ENCODE measurements at places on chromosomes 2 and 18. TPM values are rescaled to one million over a fixed set of nuclear protein-coding genes. Genes with fewer than 3 reads are reported as not detected.

Gene RBKS
- total RNA-seq = 0.49 TPM

Gene ATP5F1A
- total RNA-seq = 290 TPM

Gene SLC23A3
- 2.4 TPM for total RNA-seq

Gene SCN9A
- 30.1 TPM for total RNA-seq

Gene CXXC1
- total RNA-seq = 47.6 TPM

Gene STK11IP
- total RNA-seq = 28.5 TPM

Gene HOXD12
- not detected for total RNA-seq

Gene OR6B2
- not detected for total RNA-seq

Gene GCKR
- total RNA-seq = not detected

Gene AQP12A
- total RNA-seq = not detected

Gene SLC19A3
- total RNA-seq = 0.56 TPM

Gene IL18R1
- 0.49 TPM for total RNA-seq

Gene SLC35F5
- total RNA-seq = 139 TPM

Gene UGT1A6
- not detected for total RNA-seq

Gene ATP6V1B1
- 3.9 TPM for total RNA-seq

Gene IL1R2
- not detected for total RNA-seq

Gene TRABD2A
- total RNA-seq = 1.2 TPM

Gene IL36RN
- total RNA-seq = not detected

Gene SCYGR1
- not detected for total RNA-seq

Gene CRYBA2
- total RNA-seq = not detected

Gene SLC38A11
- 0.18 TPM for total RNA-seq

Gene FBXO36
- 3.0 TPM for total RNA-seq

Gene BARD1
- total RNA-seq = 13.7 TPM

Gene EVA1A
- 27.3 TPM for total RNA-seq

Gene TEKT4
- not detected for total RNA-seq

Gene KATNAL2
- 9.3 TPM for total RNA-seq

Gene FBLN7
- total RNA-seq = 0.77 TPM

Gene LCT
- not detected for total RNA-seq

Gene PLCD4
- 4.1 TPM for total RNA-seq

Gene CPO
- not detected for total RNA-seq

Gene C2orf80
- not detected for total RNA-seq

Gene AGXT
- not detected for total RNA-seq

Gene GRB14
- total RNA-seq = 2.4 TPM

Gene IL36G
- not detected for total RNA-seq

Gene RBFA
- 25.5 TPM for total RNA-seq

Gene ACVR1C
- 0.05 TPM for total RNA-seq

Gene FBXO48
- 0.63 TPM for total RNA-seq
